Stimulated activated CD8-positive, alpha-beta memory T cell treated with anti-CD3 and anti-CD28 coated beads, Interleukin-2, amount 100 ng/mL, for 1 hour (primary cell): ENCODE measurements at places on chromosomes 7 and 10.

- no peak for DNase-seq
Measured at GRCh38 chr7:132723506-132724081, 147.3 kb upstream of the PLXNA4 start.

GRCh38 chr7:44159824-44160630, 18.9 kb upstream of the MYL7 start:
- no peak for DNase-seq

DNA sequence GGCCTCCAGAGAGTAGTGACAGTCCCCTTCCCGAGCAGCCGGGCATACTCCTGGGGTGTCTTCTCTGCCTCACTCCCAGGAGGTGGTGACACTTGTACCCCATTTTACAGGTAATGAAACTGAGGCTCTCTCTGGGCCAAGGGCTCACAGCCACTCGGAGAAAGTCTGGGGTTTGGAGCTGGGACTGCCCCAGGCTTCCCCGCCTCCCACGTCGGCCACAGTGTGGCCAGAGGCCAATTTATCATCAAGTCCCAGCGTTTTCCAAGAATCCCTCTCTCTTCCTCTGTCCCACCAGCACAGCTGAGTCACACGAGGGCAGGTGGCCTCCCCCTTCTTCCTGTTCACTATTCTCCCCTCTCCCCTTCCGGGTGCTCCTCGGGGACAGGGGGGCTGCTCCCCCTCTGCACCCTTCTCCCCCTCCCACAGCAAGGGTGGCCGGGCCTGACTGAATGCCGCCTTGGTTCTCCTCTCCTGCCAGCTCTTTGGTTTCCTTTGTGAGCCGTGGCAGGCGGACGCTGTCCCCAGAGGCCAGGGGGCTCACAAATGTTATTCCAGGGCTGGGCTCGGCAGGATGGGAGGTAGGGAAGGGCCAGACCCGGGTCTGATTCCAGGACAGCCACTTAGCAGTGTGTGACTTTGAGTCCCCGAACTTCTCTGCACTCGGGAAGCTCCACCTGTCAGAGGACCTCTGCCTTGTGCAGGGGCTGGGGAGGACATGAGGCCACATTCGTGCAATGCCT, 17.7 kb downstream of the CLIP2 start:
- no peak for DNase-seq

- DNase-seq = no peak
Measured at GRCh38 chr7:11650030-11650429, 182.0 kb downstream of the THSD7A start.

DNA sequence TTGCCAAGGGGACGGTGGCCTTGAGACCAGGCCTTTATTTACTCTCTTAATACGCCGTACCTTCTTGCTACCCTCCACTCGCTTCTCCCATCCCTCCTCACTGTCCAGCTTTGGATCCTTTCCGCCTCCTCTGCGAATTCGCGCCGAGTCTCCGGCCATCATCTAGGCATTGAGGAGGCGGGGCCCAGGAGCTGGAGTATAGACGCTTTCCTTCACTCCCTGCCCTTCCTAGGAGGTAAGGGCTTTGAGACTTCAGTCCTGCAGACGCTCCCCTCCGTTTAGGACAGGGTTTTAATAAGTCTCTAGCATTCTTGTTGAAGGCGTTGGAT, 538 bp downstream of the TFAM start:
- no peak for DNase-seq

GRCh38 chr10:52077814-52078213, 236.3 kb upstream of the DKK1 start:
- DNase-seq = no peak

DNA sequence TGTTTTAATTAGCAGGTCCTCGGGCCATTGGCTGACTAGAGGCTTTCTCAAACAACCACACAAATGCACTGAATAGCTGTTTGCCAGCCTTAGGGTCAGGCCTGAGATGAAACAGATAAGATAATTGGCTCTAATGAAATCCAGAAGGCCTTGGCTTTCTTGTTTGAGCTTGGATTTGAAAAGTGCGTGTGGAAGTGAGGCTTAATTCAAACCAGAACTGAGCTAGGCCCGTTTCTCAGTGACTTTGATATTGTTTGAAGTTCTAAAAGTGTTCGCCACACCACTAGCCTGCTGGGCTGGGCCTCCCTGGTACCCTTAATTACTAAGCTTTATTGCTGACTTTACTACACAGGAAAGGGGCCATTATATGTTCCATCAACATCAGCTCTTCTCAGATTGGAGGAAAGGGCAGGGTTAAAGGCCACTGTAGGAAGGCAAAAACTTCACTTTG, 270.6 kb downstream of the TWIST1 start:
- no peak for DNase-seq

GRCh38 chr10:51144161-51144781, 70.0 kb downstream of the PRKG1 start:
- DNase-seq = no peak

GRCh38 chr10:12699781-12700556, 301.5 kb downstream of the CCDC3 start:
- DNase-seq = no peak

GRCh38 chr10:79021331-79021907, 47.3 kb upstream of the ZMIZ1 start:
- no peak for DNase-seq

- no peak for DNase-seq
Measured at GRCh38 chr10:21516242-21517131, 9.0 kb downstream of the SKIDA1 start.

GRCh38 chr10:54108961-54109360, 692.1 kb downstream of the PCDH15 start:
- DNase-seq = no peak
